ENCODE measurements at places on chromosomes 1 and 21.

DNA sequence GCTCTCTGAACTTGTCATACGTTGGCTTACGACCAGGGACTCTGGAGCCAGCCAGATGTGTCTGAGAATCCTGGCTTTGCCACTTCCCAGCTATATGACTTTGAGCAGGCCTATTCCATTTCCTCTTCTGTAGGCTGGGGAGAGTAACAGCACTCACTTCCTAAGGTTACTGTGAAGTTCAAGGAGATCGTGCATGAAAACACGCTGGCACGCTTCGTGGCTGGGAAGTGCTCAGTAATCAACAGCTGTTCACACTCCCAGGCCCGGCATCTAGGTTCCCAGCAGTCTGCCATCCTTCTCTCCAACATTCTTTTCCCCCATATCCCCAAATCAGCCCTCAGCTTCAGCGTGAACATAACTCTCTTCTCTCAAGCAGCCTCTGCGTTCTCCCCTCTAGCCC is 2.0 kb downstream of the ASCL5 start:
- no peak for DNase-seq

DNA sequence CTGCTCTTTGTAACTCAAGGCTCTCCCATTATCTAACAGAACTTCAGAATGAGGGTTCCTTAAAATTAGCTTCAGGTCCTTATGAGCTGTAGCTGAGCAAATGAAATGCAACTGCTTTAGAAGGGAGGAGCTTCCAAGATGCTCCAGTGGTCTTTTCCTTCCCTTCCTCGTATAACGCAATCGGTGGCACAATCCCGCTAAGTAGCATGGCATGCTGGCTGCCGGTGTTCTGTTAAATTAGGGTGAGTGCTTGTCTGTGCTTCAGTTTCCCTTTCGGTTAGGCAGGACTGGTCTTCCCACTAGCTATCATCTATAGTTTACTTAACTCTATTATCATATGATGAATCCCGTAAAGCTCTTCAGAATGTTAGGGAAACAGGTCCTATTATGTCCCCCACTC is 917 bp downstream of the KIAA0040 start:
- no peak for DNase-seq

DNA sequence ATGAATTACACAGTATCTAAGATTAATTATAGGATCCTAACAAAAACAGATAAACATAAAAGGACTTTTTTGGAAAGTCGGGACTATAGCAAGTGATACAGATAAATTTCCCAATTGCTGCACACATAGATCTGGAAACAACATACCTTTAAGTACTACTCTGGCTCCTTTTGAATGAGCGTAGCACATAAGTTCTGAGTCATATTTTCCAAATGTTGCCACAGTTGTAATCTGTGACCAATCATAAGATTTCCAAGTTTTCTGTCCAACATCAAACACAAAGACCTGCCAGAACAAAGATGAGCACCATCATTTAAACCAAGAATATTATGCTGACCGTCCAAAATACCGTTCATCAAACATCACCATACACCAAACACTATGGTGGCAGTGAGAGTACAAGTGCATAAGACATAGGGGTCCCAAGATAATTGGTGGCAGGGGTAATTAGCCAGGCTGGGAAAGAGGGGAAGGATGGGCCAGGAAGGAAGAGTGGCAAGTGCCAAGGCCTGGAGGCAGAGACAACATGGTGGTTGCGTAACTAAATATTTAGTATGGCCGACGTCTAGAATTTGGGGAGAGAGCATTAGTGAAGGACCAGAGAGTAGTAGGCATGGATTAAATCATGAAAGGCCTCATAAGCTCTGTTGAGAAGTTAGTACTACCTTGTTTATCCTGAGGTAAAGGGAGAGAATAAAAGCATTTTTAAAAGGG is 3.6 kb downstream of the CTBS start:
- no peak for DNase-seq

DNA sequence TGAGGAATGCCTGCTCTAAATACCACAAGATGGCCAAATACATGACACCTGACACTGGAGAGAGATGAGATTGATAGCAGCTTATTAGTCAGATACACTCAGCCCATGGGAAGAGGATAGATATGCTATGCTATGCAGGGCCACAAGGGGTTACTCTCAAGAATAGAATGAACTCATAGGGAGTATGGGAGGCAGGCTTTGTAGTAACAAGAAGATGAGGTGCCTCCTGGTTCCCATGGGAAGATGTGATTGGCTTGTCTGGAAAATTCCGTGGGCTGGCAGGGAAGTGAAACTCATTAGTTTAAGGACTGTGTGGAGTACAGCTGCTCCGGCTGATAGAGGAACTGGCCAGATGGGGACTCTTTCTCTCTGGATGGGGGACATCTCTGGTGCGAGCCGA is 16.5 kb downstream of the CCDC30 start:
- no peak for DNase-seq

DNA sequence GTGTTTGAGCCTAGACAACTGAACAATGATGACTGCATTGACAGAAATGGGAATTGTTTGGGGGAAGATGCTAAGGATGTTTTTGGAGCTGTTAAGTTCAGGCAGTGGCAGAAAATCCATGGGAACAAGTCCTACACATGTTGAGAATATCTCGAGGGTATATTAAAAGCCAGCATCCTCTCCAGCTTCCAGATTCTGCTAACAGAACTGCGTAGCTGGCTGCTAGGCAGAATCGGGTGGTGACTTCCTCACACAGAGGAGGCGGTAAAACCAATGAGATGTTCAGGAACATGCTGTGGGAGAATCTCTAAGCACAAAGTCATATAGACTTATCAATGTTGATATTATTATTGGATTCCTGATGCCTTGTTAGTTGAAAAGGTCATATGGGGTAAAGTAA is 14.8 kb downstream of the FAM163A start:
- DNase-seq, result no peak

GRCh38 chr1:36737767-36738166 is 255.1 kb upstream of the CSF3R start:
- DNase-seq, result no peak

GRCh38 chr1:42990757-42991346 is 32.2 kb upstream of the SLC2A1 start:
- DNase-seq, result no peak

GRCh38 chr21:44989537-44989886 is 49.7 kb downstream of the SLX9 start:
- no peak for DNase-seq

DNA sequence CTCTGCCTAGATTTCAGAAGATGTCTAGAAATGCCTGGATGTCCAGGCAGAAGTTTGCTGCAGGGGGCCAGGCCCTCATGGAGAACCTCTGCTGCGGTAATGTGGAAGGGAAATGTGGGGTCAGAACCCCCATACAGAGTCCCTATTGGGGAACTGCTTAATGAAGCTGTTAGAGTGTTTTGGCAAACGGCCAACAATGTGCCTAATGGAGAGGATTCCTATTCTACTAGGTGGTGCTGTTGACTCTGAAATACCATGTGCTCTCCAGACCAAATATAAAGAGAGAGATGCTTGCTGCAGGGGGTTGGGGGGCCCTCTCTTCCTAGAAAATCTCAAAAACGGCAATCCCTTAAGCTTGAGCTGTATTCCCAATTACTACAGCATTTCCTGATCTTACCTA is 57.1 kb upstream of the DR1 start:
- no peak for DNase-seq

DNA sequence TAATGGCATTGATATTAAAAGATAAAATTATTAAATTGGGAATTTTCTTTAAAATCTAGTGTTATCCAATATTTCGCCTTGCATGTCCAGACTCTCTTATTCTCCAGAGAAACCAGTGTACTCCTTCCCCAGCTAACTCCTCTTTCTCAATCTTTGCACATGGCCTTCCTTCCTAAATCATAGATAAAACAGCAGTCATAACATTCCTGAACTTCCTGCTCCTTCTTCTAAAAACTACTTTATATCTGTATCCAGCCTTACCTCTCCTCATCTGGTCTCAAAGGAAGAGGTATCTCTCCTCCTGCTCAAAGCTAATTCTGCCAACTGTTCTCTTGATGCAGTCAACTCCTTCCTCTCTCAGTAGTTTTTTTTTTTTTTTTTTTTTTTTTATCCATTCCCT is 39.5 kb upstream of the NEK7 start:
- DNase-seq, result no peak

GRCh38 chr1:162111572-162111971 is 42.1 kb downstream of the NOS1AP start:
- no peak for DNase-seq

All from retinal pigment epithelial cell (primary cell).